NCI-H1694 treated with DMSO at 0.1 percent for 48 hours (cell line): ENCODE measurements at places on chromosomes 7 and 10.

GRCh38 chr10:66365686-66366085 is 560.1 kb upstream of the LRRTM3 start:
- no peak for DNase-seq

DNA sequence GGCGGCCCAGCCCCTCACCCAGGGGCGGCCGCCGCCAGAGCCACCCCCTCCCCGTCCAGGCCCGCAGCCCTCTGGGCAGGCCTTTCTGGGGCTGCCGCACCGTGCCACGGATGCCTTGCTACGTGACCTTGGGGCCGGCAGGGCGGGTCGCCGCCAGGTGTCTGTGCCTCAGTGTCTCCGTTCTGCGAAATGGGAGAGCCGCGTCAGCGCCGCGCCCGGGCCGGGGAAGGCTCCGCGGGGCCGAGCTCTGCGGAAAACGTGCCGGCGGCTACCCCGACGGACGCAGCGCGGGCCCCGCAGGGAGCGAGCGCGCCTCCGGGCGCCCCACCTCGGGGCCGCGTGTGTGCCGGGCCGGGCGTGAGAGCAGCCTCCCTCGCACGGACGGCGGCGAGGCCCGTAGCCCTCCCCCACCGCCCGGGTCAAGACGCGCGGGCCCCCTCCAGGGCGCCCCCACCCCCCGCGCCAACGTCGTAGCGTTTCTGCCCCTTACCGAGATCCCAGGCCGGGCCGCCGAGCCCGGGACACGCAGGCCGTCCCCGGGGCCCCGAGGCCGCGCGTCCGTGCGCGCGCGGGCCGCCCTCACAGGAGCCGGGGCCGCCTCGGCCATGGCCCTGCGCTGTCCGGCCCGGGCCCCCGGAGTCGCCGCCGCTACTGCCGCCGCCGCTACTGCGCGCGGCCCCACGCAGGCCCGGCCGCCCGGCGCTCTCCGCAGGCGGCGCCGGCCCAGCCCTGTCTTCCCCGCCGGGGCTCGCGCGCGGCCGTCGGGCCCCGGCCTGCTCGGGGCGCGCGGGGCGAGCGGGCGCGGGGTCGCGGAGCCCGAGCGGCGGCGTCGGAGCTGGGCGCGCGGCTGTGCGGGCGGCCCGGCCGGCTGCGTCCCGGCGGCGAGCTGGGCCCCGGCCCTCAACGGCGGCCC is 1.1 kb downstream of the ZNF777 start:
- DNase-seq, result no peak

GRCh38 chr7:16847381-16847860 is 34.4 kb downstream of the AGR3 start:
- DNase-seq, result no peak

DNA sequence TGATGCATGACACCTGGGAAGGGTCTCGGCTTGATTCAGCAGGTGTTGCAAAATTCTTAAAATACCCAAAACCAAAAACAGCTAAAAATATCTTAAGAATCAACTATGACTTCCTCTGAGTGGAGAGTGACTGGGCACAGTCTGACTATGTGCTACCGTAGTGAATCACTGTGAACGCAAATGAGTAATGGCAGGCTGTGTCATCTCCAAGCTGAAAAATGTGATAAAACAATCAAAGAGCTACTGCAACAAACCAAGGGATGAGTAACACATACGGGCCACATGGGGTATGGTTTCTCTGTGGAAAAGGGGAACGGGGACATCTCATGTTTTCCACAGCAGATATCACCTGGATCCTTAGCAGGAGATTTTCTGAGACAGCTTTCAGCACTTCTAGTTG is 127.5 kb downstream of the ABCA13 start:
- no peak for DNase-seq

- DNase-seq, result no peak
These were observed 72.8 kb downstream of the CTTNBP2 start for GRCh38 chr7:117800406-117800805.

DNA sequence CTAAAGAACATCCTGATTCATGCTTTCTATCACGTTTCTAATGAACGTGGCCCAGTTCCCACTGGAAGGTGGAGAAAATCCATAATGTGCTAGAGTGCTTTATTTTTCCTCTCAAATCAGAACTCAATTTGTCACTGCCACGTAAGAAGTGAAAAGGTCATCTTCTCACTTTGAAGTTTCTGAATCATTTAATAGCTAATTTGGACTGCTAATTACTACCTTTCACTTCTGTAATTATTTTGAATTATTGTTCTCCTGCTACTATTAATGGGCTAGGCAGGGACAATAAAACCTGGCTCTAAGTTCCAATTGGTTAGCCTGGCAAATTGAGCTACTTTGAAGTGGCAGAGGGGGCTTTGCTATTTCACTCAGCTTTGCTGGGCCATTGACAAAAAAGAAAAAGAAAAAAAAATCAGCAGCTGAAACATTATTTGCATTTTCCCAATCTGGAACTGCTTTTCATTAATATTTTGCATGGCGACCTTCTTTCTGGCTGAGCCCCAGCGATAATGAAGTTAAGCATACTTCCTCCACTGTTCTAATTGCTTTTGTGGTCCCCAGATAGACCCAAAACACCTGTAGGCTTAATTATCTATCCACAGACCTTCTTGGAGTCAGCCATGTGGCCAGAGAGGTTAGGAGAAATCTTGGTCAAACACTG is 264.2 kb downstream of the SEC23IP start:
- DNase-seq, result no peak

GRCh38 chr10:43955978-43956377 is 307.3 kb upstream of the ZNF32 start:
- DNase-seq, result no peak

- no peak for DNase-seq
These were observed 156.7 kb upstream of the BET1 start for GRCh38 chr7:94160719-94161435.

DNA sequence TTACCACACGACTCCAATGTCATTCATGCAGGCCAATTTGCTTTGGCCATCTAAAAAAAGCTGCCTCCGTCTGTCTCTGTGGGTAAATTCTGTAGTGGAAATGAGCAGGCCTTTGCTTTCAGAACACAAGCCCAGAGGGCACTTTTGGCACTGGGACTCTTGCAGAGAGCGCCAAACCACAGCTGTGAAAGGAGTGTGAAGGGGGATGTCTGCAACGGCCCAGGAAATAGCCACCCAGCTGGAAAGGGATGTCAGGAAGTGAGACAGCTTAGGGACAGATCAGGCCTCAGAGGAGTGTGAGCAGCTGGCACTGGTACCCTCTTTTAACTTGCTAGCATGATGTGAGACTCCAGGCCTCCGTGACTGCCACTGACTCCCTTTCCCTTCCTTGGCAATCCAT is 152.4 kb downstream of the DKK1 start:
- no peak for DNase-seq

GRCh38 chr10:117226813-117227451 is 14.0 kb upstream of the SLC18A2 start:
- no peak for DNase-seq

- DNase-seq, result no peak
These were observed 17.8 kb downstream of the ESYT2 start for GRCh38 chr7:158811461-158811860.

DNA sequence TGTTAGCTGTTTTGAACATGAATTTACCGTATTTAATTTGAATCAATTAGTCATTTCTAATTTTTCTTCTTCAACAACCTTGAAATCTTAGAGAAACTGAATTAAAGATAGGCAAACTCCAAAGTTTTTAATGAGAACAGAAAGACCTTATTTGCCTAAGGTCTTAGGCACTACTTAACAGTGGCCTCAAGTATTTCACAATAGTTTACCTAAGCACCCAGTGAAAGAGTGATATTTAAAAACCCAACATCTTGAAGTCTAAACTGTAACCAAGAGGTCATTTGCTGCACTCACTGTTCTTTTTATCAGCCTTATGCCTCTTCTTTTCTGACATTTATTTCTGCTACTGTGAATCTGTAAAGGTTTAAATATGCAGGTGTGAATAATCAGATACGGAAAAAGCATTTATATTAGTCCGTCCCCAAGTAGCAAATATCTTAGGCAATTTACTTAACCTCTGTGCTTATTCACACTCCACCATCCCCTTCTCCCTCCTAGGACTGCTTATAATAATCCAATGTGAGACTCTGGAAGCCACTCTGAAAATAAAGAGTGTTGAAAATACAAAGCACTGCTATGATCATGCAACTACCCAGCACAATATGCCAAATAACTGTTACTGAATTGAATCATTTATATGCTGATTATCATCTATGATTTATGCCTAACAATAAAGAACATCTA is 105.7 kb downstream of the ELAPOR2 start:
- no peak for DNase-seq

- DNase-seq, result no peak
These were observed 47.3 kb upstream of the MXI1 start for GRCh38 chr10:110160081-110160480.

GRCh38 chr7:35465791-35466336 is 212.0 kb upstream of the TBX20 start:
- DNase-seq, result no peak

DNA sequence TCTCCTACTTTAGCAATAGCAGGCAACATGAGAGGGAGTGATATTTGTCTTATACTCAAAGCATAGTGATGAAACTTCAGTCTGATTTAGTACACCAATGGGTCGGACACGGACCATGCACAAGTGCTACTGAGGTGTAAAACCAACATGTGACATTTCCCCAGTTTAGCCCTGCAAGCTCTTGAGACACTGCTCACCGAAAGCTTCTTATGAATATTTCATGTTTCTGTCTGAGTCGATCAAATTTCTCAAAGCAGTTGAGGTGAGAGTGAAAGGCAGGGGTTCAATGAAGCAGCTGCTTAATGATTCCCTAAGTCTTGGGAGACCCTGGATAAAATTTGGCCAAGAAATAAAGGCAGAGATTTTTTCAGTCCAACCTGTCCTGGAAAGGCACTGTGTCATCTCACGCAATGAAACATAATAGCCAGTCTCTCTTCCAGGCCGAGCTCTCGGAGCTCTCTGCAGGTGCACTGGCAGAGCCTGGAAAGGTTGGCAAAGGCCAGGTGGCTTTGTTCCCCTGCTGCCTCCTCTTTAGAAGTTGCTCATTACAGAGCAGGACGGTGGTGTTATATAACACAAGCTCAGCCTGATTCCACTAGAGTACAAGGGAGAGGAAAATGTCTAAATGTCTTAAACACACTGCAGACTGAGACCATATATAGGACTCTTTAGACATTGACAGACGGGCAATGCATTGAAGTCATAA is 33.9 kb upstream of the XPNPEP1 start:
- DNase-seq, result no peak

DNA sequence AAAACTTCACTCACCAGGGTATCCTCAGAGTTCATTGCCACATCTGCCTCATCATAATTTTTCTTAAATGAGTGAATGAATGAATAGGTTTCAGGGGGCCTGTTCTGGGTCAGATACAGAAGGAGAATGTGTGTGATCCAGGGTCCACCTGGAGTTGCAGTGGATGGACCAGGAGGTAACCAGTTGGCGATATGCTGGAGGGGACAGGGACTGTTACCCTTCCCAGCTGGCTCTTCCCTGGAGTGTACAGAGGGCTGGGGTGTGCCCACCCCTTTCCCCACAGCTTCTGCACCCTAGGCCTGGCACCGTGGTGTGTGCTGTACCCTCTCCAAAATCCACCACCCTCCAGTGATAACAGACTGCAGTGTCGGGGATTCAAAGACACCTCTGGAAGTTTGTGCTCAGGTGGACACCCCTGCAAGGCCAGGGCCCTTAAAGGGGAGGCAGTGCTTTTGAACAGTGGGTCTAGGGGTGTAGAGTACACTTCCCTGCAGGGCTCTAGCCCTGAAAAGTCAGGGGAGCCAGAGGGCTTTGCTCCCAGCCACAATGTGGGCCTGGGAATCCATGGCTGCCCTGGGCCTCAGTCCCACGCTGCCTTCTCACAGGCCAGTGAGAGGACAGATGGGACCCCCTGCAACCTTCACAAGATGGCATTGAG is 134.4 kb upstream of the UNC5B start:
- no peak for DNase-seq

GRCh38 chr7:22677680-22678079 is 49.3 kb upstream of the IL6 start:
- DNase-seq, result no peak
